ENCODE measurements at places on chromosomes 3 and 15. TPM values are rescaled to one million over a fixed set of nuclear protein-coding genes. Genes with fewer than 3 reads are reported as not detected.

- H3K4me3 ChIP-seq, result no peak overlapping the region
- H3K27me3 ChIP-seq, result no peaks in the 10 kb centered on the region
- no peaks in the 10 kb centered on the region for H3K4me1 ChIP-seq
- H3K36me3 ChIP-seq, result no peaks in the 10 kb centered on the region
- no peak for DNase-seq
- H3K27ac ChIP-seq, result no peak overlapping the region
These were observed 585.9 kb downstream of the DIPK2A start for GRCh38 chr3:144557515-144557914.

- no peak overlapping the region for H3K4me3 ChIP-seq
- H3K27ac ChIP-seq, result no peak overlapping the region
- H3K4me1 ChIP-seq, result no peaks in the 10 kb centered on the region
- H3K27me3 ChIP-seq, result no peaks in the 10 kb centered on the region
- DNase-seq, result no peak
These were observed 75.2 kb downstream of the EOMES start for GRCh38 chr3:27646896-27647295.

DNA sequence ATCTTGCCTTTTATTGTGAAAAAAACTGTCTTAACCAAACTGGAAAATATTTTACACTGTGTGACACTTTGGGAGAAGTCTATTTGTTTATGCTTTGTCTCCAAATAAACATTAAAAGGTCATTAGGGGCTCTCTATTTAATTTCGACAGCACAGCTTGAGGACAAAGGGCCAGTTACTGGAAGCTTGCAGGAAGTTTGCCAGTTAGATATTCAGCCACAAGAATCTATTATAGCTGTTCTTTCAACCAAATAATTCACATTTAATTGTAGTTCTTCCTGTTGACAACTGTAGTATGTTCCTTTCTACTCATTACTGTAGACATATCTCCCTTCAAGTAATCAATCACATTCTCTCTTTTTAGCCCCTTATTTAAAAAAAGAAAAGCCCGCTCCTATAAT lies 6.1 kb downstream of the CP start:
- no peak overlapping the region for H3K27ac ChIP-seq
- DNase-seq, result no peak
- H3K27me3 ChIP-seq, result no peaks in the 10 kb centered on the region
- H3K4me1 ChIP-seq, result no peaks in the 10 kb centered on the region
- H3K4me3 ChIP-seq, result no peak overlapping the region

DNA sequence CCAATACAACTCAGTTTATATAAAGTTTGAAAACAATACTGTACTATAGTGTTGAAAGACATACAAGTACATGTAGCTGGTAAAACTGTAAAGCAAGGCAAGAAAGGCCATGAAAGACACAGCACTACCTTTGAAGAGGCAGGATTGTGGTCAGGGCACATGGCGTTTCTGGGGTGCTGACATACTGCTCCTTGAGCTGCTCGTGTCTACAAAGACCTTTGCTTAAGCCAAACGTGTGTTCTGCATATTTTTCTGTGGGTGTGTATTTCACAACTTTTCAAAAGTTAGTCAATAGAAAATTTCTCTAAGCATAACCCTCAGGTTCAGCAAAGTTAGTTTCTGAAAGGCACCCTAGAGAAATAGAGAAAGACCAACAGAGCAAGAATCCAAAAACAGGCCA lies 14.1 kb upstream of the TOPAZ1 start:
- H3K4me1 ChIP-seq, result no peaks in the 10 kb centered on the region
- H3K36me3 ChIP-seq, result no peaks in the 10 kb centered on the region
- H3K27ac ChIP-seq, result no peak overlapping the region
- H3K27me3 ChIP-seq, result no peaks in the 10 kb centered on the region
- no peak overlapping the region for H3K4me3 ChIP-seq

- H3K36me3 ChIP-seq, result no peaks in the 10 kb centered on the region
- H3K4me1 ChIP-seq, result no peaks in the 10 kb centered on the region
- peak overlapping the region; percentile 64 for H3K27ac ChIP-seq
- no peak overlapping the region for H3K4me3 ChIP-seq
These were observed 308.2 kb downstream of the CTNNB1 start for GRCh38 chr3:41507336-41508062.

- no peak overlapping the region for H3K27ac ChIP-seq
- H3K27me3 ChIP-seq, result no peaks in the 10 kb centered on the region
- H3K4me1 ChIP-seq, result no peaks in the 10 kb centered on the region
- no peak for DNase-seq
- H3K36me3 ChIP-seq, result no peaks in the 10 kb centered on the region
These were observed 37.0 kb upstream of the PLXNA1 start for GRCh38 chr3:126945891-126946290.

GRCh38 chr3:10370429-10370828 lies 49.5 kb upstream of the SEC13 start:
- no peaks in the 10 kb centered on the region for H3K27me3 ChIP-seq
- no peak overlapping the region for H3K4me3 ChIP-seq
- no peak overlapping the region for H3K27ac ChIP-seq
- no peaks in the 10 kb centered on the region for H3K4me1 ChIP-seq
- H3K36me3 ChIP-seq, result no peaks in the 10 kb centered on the region

GRCh38 chr3:126773783-126774182 lies 69.7 kb downstream of the CHCHD6 start:
- no peaks in the 10 kb centered on the region for H3K27me3 ChIP-seq
- H3K36me3 ChIP-seq, result no peaks in the 10 kb centered on the region
- DNase-seq, result no peak
- no peak overlapping the region for H3K27ac ChIP-seq
- peaks cover 3% of the 10 kb centered on the region for H3K4me1 ChIP-seq
- no peak overlapping the region for H3K4me3 ChIP-seq

DNA sequence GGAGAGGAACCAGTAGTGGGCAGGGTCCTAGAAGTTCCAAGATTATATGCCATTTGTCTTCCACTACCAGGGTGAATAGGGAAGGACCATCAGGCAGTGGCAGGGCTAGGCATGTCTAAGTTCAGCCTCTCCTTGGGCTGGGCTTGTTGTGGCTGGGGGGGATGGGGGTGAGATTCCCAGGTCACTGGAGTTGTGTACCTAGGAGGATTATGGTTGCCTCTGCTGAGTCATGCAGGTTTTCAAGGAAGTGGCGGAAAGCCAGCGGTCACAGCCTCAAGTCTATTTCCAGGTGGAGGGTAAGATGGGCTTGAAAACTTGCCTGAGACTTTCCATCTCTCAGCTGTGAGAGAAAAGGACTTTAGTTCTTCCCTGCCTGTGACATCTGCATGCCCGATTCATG lies 1407.1 kb downstream of the SI start:
- DNase-seq, result no peak
- no peaks in the 10 kb centered on the region for H3K36me3 ChIP-seq
- no peak overlapping the region for H3K4me3 ChIP-seq
- no peak overlapping the region for H3K27ac ChIP-seq
- no peaks in the 10 kb centered on the region for H3K27me3 ChIP-seq
- no peaks in the 10 kb centered on the region for H3K4me1 ChIP-seq

DNA sequence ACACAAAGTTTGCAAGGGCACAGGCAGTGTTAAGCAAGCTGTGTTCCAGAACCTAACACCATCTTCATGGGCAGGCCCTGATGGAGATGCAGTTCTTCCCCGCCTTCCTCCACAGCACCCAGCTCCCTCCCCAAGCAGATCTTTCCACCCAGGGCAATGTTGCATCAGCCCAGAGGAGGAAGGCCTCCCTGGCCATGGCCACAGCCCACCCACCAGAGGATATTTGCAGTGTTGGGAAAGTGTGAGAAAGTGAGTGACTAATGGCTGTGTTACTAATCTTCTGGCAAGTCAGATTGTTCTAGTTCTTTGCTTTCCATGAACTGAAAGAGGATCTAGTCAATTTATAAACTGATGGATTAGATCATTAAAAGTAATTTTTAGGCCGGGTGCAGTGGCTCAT lies 42.0 kb upstream of the ATP10A start:
- H3K27ac ChIP-seq, result no peak overlapping the region
- no peak overlapping the region for H3K4me3 ChIP-seq
- no peaks in the 10 kb centered on the region for H3K27me3 ChIP-seq
- H3K4me1 ChIP-seq, result no peaks in the 10 kb centered on the region
- no peaks in the 10 kb centered on the region for H3K36me3 ChIP-seq

DNA sequence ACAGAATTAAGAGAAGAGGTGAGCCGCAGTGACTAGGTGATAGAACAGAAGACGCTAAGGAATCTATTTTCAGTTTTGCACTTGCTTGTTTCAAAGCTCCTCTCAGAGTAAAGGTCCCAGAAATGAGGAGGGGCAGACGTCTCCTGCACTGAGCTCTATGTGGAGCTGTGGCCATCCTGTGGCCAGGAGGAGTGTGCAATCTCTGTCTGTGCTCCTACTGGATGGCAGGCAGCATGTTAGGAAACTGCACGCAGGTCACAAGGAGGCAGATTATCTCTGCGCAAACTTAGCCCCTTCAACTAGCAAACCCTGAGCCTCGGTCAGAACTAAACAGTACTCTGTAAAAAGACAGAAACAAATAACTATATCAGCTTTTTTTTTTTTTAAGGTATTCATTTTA lies 31.1 kb upstream of the PPIB start:
- no peaks in the 10 kb centered on the region for H3K27me3 ChIP-seq
- no peaks in the 10 kb centered on the region for H3K36me3 ChIP-seq
- H3K4me3 ChIP-seq, result no peak overlapping the region
- no peak for DNase-seq
- H3K4me1 ChIP-seq, result no peaks in the 10 kb centered on the region

- H3K27ac ChIP-seq, result no peak overlapping the region
- H3K4me1 ChIP-seq, result no peaks in the 10 kb centered on the region
- H3K4me3 ChIP-seq, result no peak overlapping the region
These were observed 4.4 kb upstream of the CLEC3B start for GRCh38 chr3:45021524-45022297.

DNA sequence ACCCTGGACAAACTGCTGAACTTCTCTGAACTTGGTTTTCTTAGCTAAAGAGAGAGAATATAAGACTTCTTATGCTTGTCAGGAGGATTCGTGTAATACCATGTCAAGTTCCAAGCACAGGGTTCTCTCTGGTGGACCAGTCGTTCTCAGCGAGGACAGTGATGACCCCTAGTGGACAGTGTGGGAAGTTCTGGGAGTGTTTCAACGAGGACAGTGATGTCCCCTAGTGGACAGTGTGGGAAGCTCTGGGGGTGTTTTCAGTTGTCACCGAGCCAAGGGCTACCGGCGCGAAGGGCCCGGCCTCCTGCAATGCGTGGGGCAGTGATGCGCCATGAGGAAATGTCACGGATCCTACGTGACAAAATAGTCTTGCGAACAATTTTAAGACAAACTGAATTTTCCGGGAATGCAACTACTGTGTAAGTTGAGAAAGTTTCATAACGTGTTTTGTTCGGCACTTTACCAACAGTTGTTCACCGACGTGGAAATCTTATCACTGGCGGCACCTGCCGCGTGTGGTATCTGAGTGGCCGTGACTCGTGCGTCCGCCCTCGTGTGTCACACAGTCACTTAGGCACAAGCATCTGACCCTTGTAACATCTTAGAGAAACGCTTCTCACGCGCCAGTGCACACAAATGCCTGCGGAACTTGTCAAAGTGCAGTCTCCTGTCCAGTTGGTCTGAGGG lies 39.3 kb upstream of the MUC4 start:
- no peaks in the 10 kb centered on the region for H3K27me3 ChIP-seq
- DNase-seq, result peak; percentile 92
- no peaks in the 10 kb centered on the region for H3K36me3 ChIP-seq
- H3K27ac ChIP-seq, result no peak overlapping the region
- no peaks in the 10 kb centered on the region for H3K4me1 ChIP-seq

- no peak overlapping the region for H3K27ac ChIP-seq
- H3K27me3 ChIP-seq, result no peaks in the 10 kb centered on the region
- no peak for DNase-seq
- H3K36me3 ChIP-seq, result no peaks in the 10 kb centered on the region
These were observed 22.4 kb downstream of the RLBP1 start for GRCh38 chr15:89198934-89199333.

- no peak overlapping the region for H3K27ac ChIP-seq
- no peaks in the 10 kb centered on the region for H3K27me3 ChIP-seq
- H3K4me1 ChIP-seq, result no peaks in the 10 kb centered on the region
These were observed 60.1 kb downstream of the CAPN3 start for GRCh38 chr15:42419369-42419768.

- H3K27me3 ChIP-seq, result no peaks in the 10 kb centered on the region
- H3K4me1 ChIP-seq, result peaks cover 5% of the 10 kb centered on the region
- H3K4me3 ChIP-seq, result no peak overlapping the region
- no peaks in the 10 kb centered on the region for H3K36me3 ChIP-seq
- no peak for DNase-seq
- no peak overlapping the region for H3K27ac ChIP-seq
These were observed 12.1 kb upstream of the UBE2Q2 start for GRCh38 chr15:75830910-75831805.

DNA sequence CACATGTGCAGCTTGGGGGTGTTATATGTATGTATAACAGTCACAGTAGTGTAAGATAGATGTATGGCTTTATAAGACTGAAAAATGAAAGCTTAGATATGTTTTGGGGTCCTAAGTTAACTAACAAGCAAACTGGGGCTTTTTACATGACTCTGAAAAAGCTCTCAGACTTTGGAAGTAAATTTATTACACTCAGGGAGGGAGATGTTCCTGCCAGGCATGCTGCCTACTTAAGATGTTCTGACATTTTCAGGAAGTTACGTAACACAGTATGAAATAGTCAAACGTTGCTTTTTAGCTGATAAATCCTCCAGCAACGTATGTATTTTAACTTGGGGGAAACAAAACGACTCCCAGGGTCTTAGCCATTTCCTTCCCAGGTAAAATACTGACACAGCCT lies 1.7 kb upstream of the IFT57 start:
- H3K36me3 ChIP-seq, result no peaks in the 10 kb centered on the region
- no peaks in the 10 kb centered on the region for H3K27me3 ChIP-seq
- no peak for DNase-seq
- peaks cover 3% of the 10 kb centered on the region for H3K4me1 ChIP-seq
- no peak overlapping the region for H3K27ac ChIP-seq

DNA sequence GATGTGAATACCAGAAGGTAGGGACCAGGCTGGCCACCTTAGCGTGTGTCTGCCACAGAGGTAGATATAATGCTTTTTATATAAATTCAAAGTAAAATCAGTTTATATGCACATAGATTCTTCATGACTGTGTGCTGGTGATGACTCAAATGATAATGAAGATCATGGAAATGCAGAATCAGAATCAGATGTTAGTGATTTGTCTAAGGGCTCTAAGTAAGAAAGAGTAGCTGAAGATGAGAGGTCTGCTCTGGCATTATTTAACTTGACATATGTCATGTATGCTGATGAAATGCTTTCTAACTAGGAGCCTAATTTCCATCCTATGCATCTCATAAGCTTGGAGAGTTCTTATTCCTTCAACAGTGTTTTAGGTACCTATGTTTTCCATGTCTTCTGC lies 50.3 kb upstream of the DPH6 start:
- no peak overlapping the region for H3K4me3 ChIP-seq
- no peak overlapping the region for H3K27ac ChIP-seq
- no peaks in the 10 kb centered on the region for H3K4me1 ChIP-seq

GRCh38 chr3:160885791-160886286 lies 129.8 kb downstream of the PPM1L start:
- H3K4me3 ChIP-seq, result no peak overlapping the region
- no peaks in the 10 kb centered on the region for H3K36me3 ChIP-seq
- H3K27ac ChIP-seq, result no peak overlapping the region
- DNase-seq, result peak; percentile 17

GRCh38 chr3:128875556-128876120 lies 3.8 kb upstream of the ACAD9 start:
- no peak overlapping the region for H3K4me3 ChIP-seq
- no peaks in the 10 kb centered on the region for H3K4me1 ChIP-seq
- no peaks in the 10 kb centered on the region for H3K27me3 ChIP-seq

NR2E3 gene
- 0.56 TPM for total RNA-seq

CAV3 gene
- not detected for total RNA-seq

AADACL2 gene
- not detected for total RNA-seq

GUCA1C gene
- total RNA-seq, result not detected

GATM gene
- total RNA-seq, result 10.2 TPM

FAM107A gene
- total RNA-seq, result 0.57 TPM

P3H2 gene
- 40.5 TPM for total RNA-seq

HCN4 gene
- 9.3 TPM for total RNA-seq

FGF7 gene
- total RNA-seq, result not detected

FBXO45 gene
- 18.0 TPM for total RNA-seq

GREM1 gene
- 0.57 TPM for total RNA-seq
